ENCODE measurements at places on chromosomes 2 and 18.

- DNase-seq, result no peak
These were observed 16.4 kb downstream of the EEF1B2 start for GRCh38 chr2:206176121-206176520.

GRCh38 chr2:150327564-150328489, 159.6 kb downstream of the RND3 start:
- no peak for DNase-seq

DNA sequence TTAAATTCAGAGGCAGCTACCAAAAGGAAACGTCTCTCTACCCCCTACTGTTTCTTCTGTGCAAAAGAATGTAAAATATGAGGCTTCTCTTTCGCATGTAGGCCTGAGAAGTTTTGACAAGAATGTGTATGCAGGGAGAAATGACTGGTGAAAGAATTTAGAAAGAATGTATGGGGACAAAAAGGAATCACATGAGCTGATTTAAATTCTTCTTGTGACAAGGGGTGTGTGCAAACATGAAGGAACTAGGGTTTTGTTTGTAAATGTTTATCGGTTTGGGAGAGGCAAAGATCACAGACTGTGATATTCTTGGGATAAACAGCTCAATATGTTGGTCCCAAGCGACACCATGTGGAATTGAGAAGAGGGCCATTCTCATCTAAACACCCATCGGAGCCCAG, 345.2 kb upstream of the VRK2 start:
- no peak for DNase-seq

DNA sequence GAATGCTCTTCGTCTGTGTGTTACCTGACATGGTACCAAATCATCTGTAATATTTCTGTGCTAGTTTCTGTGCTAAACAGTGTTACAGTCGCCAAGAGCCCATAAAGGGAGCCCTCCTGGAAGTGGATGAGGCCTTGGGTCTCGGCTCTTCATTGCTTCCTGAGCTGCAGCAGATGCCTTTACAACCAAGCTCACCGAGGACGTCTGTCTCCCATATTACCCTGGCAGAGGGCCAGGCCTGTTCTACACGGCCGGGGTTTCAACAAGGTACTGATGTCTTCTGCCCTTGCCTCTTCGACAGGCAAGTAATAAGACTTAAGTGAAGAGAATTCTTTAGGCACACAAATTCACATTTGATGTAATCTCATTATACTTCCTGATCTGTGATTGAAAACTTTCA, 16.8 kb downstream of the RPL31 start:
- DNase-seq, result no peak

DNA sequence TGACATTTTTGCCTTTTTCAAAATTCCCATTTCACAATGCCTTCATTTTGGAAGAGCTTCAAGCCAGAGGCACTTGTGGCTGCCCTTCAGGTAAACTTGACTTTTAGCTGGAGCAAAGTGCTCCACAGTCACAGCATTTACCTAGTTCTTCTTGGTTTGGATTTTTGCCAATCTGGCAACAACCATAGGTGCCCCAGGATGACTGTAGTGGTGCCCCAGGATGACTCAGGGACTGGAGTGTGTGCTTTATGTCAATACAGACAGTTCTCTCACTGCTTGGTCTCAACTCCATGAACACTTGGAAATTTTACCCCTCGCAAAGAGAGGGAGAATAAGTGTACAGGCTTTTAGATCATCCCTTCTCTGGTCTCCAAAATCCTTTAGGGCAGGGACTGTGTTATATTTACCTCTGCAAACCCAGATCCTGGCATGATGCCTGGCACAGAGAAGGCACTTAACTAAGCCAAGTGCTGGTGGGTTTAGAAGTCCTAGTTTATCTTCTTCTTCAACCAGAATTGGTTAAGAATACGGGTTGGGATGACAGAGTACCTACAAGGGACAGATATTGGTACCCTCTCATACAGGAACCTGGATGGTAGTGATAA, 15.3 kb upstream of the PTPN4 start:
- DNase-seq, result no peak

GRCh38 chr18:54229421-54230059, 5.1 kb upstream of the MBD2 start:
- no peak for DNase-seq

GRCh38 chr2:206379886-206380285, 63.4 kb upstream of the ADAM23 start:
- no peak for DNase-seq

DNA sequence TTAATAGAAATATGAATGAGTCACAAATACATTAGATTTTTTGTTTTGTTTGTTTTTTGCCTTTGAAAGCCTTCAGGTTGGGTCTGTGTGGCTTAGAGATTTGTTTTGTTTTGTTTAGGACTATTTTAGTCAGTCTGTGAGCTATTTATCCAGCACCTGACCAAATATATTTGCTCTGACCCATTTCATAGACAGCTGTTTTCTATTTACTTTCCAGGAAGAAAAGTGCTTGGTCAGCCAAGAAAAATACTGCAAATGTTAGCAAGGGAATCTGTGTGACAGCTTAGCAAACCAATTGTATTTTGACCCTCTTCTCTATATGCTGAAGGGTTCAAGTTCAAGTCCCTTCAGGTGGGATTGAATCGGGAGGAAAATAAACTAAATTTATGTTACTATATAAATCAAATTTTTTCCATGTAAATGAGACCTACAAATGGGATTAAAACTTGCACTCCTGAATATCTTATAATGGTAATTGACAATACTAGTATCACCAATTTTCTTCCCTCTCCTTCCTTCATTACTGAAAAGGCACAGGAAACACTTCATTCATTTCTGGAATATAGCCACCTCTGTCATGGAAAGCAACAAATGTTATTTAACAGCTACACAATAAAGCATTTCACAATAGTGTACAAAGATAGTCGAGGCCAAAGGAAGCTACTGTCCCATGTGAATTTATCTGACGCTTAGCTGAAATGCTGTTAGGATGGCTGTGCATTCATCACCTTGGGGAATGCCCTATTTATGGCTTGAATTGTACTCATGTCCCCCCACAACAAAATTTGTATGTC, 23.1 kb upstream of the KLF7 start:
- no peak for DNase-seq

- no peak for DNase-seq
These were observed 180.6 kb downstream of the MREG start for GRCh38 chr2:215832791-215833190.

GRCh38 chr2:22999951-23000350, 385.0 kb upstream of the KLHL29 start:
- DNase-seq, result no peak

DNA sequence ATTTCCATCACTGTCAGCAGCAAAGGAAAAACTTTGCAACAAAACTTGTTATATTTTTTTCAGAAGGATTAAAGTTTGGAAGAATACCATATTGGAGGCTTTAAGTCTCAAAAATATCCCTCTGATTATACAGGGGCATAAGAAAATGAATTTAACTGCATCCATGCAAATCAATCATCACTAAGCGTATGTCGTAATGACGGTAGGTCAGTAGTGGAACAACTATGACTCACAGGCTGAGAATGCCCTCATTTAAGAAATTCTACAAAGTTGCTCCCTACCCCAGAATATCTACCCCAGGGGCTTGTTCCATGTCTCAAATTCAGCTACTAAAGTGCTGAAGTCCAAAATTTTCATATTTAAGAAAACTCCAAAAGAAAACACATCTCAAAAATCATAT, 12.5 kb upstream of the NAB1 start:
- no peak for DNase-seq

DNA sequence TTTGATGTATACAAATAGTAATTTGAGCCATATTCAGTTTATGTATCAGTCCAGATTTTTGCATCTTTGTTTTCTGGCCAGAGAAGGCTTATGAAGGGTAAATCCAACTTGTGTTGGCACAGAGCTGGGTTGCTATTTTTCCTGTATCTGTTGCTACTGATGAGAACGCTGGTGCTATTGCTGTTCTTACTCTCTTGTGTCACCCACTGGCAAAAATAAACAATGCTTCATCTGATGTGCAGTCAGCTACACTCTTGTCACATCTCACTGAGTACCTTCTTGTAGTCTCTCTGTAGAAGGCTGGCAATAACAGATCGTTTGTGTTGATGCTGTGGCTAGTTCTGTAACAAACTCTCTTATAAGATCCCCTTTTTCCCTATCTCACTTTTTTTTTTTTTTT, 323.4 kb downstream of the CDH19 start:
- no peak for DNase-seq

DNA sequence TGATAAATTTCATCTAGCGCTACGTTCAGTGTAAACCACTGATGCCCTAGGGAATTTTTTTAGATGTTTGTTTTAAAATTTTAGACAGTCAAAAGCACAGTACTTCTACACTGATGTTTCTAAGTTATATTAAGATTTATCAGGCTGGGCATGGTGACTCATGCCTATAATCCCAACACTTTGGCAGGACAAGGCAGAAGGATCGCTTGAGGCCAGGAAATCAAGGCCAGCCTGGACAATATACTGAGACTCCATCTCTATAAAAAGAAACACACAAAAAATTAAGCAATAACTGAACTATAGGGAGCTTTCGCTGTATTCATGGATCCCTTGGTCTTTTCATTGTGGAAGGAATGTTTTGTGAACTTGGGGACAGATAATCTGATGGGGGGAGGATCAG, 50.6 kb upstream of the MAPRE2 start:
- no peak for DNase-seq

- no peak for DNase-seq
These were observed 235.9 kb downstream of the TFCP2L1 start for GRCh38 chr2:121049131-121049530.

GRCh38 chr2:178074123-178075005, 1.8 kb upstream of the PDE11A start:
- DNase-seq, result no peak

GRCh38 chr18:65568866-65569265, 181.9 kb upstream of the CDH7 start:
- no peak for DNase-seq

DNA sequence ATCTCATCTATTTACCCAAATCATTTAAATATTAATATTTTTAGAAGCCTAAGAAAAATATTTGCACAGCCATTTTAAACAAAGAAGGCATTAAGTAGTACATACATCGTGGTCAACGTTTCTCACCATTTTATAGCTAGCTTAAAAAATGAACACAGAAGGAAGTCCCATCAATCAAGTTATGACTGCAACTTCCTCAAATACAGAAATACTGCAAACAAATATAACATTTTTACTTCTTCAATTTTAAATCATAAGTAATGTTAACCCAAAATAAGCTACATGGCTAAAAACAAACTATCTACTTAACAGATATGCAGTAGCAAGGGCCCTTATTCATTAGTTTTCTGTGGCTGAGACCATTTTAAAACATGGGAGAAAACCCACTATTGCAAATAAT, 30.6 kb downstream of the ITSN2 start:
- DNase-seq, result no peak

DNA sequence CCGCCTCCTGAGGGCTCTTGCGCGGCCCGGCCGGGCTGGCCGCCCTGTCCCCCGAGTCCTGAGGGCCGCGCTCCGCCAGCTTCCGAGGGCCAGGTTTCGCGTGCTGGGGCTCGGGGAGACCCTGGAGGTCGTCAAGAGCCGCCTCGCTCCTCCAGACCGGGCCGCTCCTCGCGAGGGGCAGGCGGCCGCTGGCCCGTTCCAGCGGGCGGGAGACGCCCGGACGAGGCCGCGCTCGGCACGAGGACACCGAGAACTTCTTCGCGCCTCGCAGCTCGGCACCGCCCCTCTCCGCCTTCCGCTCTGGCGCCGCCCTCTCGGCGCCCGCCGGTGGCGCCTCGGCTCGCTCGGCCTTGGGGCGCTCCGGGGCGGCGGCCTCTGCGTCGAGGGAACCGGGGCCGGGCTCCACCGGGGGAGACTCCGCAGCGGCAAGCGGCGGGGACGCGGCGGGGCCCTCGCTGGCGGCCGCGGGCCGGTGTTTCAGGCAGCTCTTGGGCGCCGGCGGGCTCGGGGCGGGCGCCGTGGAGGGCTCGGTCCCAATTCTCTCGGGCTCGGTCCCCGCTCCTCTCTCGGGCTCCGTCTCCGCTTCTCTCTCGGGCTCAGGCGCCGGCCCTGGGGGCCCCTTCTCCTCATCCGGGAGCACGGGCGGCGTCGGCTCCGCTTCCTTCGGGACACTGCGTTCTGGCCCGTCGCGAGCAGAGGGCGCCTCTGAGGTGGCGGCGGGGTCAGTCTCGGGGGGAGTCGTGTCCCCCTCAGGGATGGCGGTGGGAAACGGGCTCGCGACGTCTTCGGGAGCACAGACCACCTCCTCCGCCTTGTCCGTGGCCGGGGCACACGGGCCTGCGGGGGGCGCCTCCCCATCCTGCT, 91.6 kb upstream of the MGAT4A start:
- DNase-seq, result peak; percentile 17

- no peak for DNase-seq
These were observed 865.5 kb downstream of the TMEM182 start for GRCh38 chr2:103627301-103627700.

- no peak for DNase-seq
These were observed 174.5 kb downstream of the MAIP1 start for GRCh38 chr2:200129721-200130462.

DNA sequence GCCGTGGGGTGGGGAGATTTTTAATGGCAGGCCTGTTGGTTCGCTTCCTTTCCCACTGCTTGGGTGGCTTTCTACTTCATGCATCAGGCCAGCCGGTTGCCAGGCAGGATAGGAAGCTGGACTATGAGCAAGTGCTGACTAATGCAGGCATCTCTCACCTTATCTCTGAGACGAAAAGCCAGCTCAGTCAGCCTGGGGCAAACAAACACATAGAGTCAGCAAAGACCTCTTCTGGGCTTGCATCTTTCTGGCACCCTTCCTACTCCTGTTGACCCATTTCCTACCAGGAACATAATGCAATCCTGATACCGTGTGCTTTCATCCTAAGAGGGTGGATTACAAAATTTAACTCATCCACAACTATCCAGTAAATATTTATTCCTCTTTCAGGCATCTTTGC, 416.6 kb upstream of the MEX3C start:
- no peak for DNase-seq
